ENCODE measurements at places on chromosomes 4 and X. TPM values are rescaled to one million over a fixed set of nuclear protein-coding genes. Genes with fewer than 3 reads are reported as not detected.

TCEAL7 gene
- total RNA-seq, result not detected

IL21 gene
- total RNA-seq, result 0.66 TPM

MAGEA2B gene
- not detected for total RNA-seq

TMEM271 gene
- total RNA-seq, result not detected

ZMYM3 gene
- 20.9 TPM for total RNA-seq

LRCH2 gene
- not detected for total RNA-seq

ADH4 gene
- total RNA-seq, result not detected
